T1000 (cell line): ENCODE measurements at places on chromosomes 4 and X.

GRCh38 chr4:140719686-140720085, 36.5 kb downstream of the TBC1D9 start:
- no peak for DNase-seq

DNA sequence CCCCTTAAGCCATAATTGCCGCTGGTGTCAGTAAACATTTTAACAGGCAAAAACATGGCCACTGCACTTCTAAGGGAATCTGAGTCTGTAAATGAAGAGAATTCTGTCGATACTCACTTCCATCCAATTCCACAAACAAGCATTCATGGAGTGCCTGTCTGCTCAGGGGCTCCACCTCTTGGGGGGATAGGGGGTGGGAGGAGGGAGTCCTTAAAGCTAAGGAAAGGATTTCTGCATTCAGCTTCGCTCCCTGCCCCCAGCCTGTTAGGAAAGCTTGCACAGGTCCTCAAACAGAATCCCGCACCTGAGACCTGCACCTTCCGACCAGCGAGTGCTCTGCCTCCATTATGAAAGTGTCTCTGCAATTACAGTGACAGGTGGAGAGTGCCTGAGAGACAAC, 130.2 kb upstream of the KIT start:
- no peak for DNase-seq

DNA sequence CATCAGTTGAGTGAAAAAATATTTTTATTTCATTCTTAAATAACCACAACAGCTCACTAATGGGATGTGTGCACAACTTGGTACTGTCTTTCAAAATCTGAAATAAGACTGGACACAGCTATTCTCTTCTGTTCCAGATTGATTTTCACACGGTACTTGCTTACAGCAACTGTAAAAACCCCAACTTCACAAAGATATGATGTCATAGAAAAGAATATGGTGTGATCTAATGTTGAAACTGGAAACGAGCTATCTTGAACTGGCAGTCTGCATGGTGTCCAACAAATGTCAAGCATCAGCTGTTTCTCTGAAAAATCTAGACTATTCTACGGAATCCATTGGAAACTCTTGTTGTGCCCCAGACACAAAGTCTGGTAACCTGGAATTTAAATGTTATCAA, 14.7 kb downstream of the HELQ start:
- DNase-seq: no peak

GRCh38 chr4:111213531-111213930, 590.7 kb upstream of the PITX2 start:
- DNase-seq: no peak

DNA sequence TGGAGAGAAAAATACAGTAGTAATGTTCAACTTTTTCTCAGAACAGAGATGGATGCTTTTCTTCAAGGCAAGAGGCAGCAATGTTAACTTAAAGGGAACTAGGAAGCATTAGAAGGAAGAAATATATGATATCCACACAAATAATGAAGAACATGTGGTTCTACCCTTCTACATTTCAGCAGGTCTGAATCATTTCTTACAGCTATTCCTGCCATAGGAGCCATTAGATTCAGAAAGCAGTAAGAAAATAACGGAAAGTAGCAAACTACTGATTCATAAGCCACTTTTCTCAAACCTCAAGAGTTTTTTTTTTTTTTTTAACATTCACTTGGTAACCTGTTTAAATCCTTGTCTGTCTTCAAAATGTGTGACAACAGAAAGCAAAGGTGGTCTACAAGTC, 1251.6 kb upstream of the AGA start:
- DNase-seq: no peak

GRCh38 chr4:36394352-36394903, 113.0 kb downstream of the DTHD1 start:
- DNase-seq: no peak

DNA sequence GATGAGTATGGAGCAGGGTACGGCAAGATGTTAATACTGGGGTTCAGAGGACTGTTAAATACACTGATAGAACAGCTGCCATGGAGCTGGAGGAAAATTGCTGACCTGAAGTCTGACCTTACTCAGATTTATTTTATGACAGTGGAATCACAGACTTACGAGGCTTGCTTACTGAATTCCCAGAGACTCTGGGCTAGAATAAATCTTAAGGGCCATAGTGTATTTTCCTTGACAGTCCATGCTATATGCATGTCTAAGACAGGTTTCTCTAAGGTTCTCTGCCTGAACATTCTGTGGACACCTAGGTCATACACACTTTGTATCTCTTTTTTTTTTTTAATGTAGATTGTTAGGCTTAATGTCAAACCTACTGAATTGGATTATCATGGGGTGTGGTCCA, 633.2 kb upstream of the ACTRT1 start:
- DNase-seq: no peak

- no peak for DNase-seq
Measured at GRCh38 chr4:24973747-24974601, 56.8 kb downstream of the LGI2 start.

- no peak for DNase-seq
Measured at GRCh38 chrX:48083212-48083611, 11.8 kb upstream of the ZNF630 start.

- no peak for DNase-seq
Measured at GRCh38 chr4:17317526-17317925, 194.4 kb downstream of the QDPR start.

- no peak for DNase-seq
Measured at GRCh38 chr4:25536564-25537320, 118.9 kb upstream of the SLC34A2 start.

DNA sequence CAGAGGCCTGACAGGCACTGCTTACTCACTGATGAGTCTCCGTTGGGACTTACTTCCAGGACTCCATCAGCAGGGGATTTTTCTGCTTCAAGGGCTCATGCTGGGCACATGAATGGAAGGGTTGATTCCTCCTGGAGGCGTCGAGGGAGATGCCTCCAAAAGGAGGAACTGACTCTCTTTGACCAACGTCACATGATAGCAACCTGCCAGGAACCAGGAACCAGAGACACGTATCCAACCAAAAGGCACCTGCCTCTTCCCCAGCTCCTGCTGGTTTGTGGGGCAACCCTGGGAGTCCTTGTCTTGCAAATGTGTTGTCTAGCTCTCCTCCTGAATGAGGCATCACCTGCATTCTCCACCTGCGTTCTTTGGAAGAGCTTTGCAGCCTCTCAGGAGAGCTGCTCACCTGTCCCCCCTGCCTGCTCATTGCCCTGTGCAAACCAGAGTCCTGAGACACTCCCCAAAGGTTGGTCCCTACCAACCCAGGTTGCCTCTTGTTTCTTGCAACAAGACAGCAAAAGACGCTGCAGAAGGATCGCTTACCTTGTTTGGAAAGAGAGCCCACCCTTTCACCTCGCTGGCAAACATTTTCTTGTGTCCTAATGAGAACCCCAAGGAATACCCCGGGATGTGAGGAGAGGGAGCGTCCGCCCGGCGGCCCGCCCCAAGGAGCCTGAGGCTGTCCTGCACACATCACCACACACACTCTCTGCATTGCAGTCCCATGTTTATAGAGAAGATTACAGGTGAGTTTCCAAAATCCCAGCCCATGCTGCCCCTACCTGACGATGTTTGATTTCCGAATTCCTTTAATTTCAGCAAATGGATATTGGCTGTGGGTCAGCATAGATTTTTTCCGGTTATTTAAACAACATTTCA, 30.5 kb upstream of the SHOX start:
- DNase-seq: no peak
